ENCODE measurements at places on chromosomes 1 and 21.

- DNase-seq, result no peak
Measured at GRCh38 chr1:53511933-53512806, 53.0 kb downstream of the DMRTB1 start.

GRCh38 chr1:44002606-44003157 is 11.3 kb downstream of the CCDC24 start:
- DNase-seq, result no peak

GRCh38 chr1:209527372-209527771 is 56.1 kb upstream of the CAMK1G start:
- DNase-seq, result no peak

GRCh38 chr1:240310226-240310925 is 218.7 kb downstream of the FMN2 start:
- no peak for DNase-seq

DNA sequence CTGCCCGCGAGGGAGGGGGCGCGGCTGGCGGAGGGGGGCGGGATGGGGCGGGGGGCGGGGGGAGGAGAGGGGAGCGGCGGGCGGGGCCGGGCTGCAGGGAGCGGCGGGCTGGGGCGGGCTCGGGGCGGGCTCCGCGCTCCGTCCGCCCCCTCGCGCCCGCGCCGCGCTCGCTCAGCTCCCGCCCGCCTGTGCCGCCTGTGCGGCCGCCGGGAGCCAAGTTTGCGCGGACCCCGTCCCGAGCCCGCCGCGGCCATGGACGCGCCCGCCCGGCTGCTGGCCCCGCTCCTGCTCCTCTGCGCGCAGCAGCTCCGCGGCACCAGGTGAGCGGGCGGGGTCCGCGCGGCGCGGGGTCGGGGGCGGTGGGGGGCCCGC is at the start of gene GABRD:
GABRD (plus strand) TSS at position 174 of the 372 bp plus-strand sequence; CDS start at position 253, 79 bp downstream.
- no peak for DNase-seq

- no peak for DNase-seq
Measured at GRCh38 chr1:77057994-77058585, 161.1 kb downstream of the PIGK start.

DNA sequence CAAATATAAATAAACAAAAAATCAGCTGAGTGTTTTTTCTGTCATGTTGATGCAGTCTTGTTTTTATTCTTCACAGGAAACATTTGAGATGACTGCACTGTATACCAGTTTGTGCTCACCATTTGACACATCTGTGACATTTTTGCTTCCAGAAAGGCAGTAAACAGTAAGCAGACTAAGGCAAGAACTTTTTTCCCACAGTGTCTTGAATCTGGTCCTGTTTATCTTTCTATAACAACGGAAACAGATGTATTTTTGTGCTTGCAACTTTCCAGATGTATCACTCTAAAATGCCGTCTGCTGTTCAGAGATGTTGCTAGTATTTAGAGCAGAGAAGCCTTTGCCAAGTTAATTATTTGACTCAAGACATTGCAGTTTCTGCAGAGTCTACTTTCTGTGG is 105.5 kb downstream of the ZC3H11B start:
- DNase-seq, result no peak

GRCh38 chr1:203619091-203619780 is 7.4 kb upstream of the ATP2B4 start:
- DNase-seq, result no peak

DNA sequence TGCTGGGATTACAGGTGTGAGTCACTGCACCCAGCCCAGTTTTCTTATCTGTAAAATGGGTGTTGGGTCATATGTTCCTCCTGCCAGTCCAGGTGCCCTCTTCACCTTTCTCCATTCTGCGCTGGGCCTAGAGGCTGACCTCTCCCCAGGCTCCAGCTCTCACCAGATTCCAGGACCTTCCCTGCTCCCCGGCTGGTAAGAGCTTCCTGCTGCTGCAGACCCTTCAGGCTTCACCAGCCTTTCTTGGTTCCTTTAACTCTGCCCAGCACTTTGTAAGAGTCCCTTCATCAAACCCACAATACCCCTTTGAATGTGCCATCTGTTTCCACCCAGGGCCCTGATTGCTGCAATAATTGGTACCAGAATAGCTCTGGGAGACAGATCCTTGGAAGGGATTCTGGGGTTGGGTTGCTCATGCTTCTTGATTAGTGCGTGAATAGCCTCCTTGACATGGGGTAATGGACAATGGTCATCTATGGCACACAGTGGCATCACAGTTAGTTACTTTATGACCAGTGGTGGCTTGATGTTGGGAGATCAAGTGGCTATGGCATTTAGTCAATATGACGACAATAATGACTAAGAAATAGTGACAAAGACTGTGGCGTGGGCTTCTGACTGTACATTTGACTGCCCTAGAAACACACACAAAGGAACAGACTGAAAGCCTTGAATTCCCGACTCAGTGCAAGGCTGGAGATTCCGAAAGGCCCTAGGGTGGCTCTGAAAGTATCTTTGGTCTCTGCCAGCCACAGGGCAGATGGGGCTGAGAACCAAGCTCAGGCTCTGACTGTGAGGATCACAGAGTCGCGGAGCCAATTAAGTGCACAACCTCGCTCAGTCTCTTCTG is 67.3 kb downstream of the SLC9A1 start:
- DNase-seq, result no peak

DNA sequence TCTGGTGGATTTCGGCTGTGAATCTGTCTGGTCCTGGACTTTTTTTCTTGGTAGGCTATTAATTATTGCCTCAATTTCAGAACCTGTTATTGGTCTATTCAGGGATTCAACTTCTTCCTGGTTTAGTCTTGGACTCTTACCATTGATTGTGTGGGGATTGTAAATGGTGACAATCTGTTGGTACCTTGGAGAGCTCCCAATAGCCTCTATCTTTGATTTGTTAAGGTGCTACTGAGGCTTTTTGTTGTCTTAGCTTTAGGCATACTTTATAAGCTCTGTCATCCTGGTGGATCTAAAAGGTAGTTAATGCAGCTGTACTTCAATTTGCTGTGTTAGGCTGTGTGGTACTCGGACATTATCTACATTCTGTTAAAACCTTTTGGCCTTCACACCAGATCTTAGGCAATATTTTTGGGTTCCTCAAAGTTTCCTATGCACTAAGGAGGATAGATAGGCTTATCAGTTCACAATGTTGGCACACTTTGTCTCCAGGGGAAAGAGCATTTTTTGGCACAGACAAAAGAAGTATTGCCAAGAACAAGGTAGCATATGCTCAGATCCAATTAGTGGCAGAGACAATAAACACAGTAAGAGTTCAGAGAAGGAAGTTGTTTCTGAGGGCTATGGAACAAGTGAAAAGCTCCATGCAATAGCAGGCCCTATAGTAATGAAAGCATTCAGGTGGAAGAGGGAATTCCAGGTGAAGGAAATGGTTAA is 230.4 kb downstream of the PDE4B start:
- DNase-seq, result no peak
